Activated T-helper 1 cell treated with anti-CD3 and anti-CD28 coated beads, Interleukin-2, amount 50 U/mL, for 16 hours (primary cell): ENCODE measurements at places on chromosomes 6 and 20.

DNA sequence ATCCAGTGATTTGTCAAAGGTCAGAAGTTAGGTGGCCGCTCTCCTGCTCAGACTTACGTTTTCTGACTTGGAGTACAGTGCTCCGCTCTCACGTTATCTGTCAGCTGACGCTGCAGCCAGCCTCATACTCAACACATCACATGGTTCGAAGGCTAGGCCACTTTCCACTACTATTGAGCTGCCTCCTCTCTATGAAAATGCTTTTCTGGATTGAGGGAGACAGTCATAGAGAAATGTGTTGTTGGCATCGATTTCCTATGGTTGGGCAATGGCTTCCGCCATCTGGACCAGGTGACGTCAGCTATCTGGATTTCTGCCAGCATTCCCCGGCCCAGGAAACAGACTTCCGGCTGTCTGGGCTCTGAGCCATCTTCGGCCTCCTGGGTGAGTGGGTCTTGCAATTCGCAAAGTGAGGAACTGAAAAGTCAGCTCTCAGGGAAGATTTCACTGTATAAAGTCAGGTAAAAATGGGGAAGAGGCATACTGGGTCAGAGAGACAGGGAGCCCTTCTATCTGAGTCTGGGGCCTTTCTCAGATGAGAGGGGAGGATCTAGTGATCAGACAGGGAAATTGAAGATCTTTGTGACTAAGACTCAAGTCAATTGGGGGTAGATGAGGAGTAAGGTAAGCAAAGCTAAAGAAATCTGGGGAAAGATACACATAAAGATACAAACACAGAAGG is 37.5 kb upstream of the IER3 start:
- no peak for DNase-seq

DNA sequence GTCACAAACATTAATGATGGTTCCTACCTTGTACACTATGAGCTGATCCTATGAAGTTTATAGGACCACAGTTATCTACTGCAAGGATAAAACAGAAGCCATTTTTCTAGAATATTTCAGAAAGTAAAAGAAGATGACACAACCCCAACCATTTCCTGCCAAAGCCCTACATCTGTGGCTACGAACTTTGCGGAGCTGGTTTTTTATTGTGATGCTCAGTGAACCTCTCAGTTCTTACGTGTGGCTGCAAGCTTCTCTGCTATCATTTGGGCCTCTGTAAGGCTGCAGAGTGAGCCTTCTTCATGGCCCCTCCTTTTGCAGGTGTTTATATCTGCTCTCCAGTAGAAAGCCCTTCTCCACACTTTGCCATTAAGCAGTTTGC is 17.8 kb upstream of the TAGAP start:
- DNase-seq = no peak

- DNase-seq = no peak
These were observed 179.7 kb upstream of the SCGN start for GRCh38 chr6:25472306-25472705.

DNA sequence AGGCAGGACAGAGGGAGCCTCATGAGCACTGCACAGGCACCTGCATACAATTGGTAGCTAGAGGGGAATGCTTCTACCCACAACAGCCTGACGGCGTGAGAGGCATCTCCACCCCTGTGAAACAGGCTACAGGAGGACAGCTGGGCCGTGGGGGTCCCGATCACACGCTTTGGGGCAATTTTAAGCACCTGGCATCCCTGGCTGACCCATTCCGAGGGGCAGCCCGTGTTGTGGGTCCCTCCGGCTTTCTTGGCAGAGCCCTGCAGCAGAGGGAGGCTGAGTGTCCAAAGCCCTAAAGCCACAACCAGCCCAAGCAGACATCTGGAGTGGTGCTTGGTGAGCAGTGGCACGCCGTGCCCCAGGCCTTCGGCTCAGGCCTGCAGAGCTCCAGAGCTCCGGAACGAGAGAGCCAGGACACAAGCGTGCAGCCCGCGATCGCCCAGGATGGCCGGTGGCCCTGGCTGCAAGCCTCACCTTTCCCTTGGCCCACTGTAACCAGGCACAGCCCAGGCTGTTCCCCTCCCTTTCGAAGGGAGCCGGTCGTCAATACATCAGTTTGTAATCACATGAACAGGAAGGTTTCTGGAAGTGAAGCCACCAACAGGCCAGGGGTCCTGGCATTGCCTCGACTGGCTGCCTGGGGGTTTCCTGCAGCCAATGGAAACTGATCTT is 81.4 kb downstream of the DLL1 start:
- no peak for DNase-seq

GRCh38 chr6:142861711-142862110 is 83.3 kb downstream of the HIVEP2 start:
- no peak for DNase-seq

- no peak for DNase-seq
These were observed 22.3 kb upstream of the BMP7 start for GRCh38 chr20:57288651-57289277.

GRCh38 chr6:86152546-86152945 is 509.9 kb upstream of the SYNCRIP start:
- no peak for DNase-seq

GRCh38 chr6:45129051-45129450 is 199.1 kb upstream of the RUNX2 start:
- no peak for DNase-seq

DNA sequence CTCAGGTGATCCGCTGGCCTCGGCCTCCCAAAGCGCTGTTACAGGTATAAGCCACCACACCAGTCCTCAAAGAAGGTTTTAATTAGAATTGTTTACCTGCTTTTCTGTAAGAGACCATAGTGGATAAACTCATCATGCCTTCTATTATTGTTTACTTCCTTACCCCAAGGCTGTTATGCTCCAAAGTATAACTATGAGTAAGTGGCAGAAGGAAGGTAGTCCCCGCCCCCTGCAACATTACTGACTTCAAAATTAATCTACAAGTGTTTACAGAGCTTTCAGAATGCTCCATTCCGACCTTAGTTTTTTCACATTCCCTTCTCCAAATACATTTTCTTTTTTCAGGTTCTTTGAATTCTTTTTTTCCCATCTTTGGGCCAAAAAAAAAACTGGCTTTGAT is 480.5 kb upstream of the NOX3 start:
- no peak for DNase-seq

DNA sequence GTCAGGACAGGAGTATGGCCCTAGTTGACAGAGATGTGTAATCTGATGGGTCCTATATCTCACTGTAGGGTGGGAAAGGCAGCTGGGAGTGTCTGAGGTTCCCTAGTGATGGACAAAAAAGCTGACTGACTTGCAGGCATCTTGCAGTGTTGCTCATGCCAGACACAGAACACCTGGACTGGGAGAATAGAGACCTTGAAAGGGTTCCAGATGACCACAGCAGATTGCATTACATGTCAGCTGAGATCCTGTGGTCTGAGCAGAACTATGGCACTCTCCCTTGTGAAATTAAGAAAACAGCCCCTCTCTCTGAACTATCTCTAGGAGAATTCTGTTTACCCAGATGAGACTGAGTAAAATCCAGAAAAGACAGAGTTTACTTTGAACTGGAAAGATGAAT is 212.6 kb upstream of the MAN1A1 start:
- DNase-seq = no peak

DNA sequence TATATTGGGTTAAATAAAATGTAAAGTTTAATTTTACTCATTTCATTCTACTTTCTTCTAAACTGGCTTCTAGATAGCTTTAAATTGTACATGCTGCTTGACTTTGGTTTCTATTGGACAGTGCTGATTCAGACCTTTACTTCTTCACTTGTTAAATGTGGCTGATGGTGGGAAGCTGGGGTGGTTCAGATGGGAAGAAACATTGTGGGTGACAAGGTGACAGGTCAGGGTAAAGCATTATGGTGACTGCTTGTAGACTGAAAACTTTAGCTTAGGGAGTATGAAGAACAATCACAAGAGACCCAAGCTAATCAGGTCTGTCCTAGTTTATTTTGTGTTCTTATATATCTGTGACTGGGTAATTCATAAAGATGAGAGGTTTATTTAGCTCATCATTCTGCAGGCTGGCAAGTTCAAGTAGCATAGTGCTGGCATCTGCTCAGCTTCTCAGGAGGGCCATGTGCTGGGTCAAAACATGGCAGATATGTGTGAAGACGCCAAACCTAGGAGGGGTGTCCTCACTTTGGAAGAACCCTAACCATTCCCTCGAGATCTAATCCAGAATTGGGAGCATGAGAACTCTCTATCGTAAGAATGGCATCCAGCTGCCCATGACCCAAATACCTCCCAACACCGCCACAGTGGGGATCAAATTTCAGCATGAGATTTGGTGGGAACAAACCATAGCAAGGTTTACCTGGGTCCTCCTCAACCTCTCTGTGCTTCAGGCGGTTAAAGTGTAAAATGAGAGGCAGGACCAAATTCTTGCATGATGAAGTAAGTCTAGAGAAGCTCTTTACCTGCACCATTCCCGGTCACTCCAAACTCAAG is 102.8 kb downstream of the FYN start:
- DNase-seq = no peak

DNA sequence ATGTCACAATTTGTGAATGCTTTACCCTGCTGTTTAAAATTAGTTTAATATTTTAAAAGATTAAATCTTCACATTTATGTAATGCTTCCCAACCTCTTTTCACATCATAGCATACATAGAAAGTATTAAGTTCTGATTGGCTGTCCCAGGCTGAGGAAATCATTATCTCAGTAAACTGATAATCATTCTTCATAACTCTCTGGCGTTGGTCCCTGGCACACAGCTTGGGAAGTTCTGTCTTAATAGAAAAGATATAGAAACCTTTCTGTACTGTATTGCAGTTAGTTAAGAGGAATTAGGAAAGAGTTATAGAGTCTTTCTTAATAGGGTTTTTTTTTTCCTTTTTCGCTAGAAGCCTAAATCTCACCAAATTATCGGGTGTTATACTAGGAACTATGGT is 85.4 kb downstream of the CBFA2T2 start:
- no peak for DNase-seq

- no peak for DNase-seq
These were observed 29.9 kb downstream of the FBXO30 start for GRCh38 chr6:145784683-145785082.

GRCh38 chr20:26218301-26218700 is 521.6 kb upstream of the ZNF337 start:
- DNase-seq = no peak

GRCh38 chr6:38676974-38677544 is 25.9 kb downstream of the GLO1 start:
- no peak for DNase-seq

DNA sequence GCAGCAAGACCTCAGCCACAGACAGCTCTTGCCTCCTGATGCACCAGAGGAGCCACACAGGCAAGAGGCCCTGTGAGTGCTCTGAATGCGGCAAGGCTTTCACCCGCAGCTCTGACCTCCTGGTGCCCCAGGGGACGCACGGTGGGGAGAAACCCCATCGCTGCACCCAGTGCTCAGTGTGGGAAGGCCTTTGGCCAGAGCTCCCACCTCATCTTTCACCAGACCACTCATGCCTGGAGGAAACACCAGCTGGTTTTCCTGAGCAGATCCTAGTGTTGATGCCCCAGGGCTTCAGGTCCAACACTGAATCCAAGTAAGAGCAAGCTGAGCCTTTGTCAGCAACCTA is 37.0 kb upstream of the XRN2 start:
- no peak for DNase-seq

- DNase-seq = no peak
These were observed 107.1 kb upstream of the JAG1 start for GRCh38 chr20:10780901-10781300.

DNA sequence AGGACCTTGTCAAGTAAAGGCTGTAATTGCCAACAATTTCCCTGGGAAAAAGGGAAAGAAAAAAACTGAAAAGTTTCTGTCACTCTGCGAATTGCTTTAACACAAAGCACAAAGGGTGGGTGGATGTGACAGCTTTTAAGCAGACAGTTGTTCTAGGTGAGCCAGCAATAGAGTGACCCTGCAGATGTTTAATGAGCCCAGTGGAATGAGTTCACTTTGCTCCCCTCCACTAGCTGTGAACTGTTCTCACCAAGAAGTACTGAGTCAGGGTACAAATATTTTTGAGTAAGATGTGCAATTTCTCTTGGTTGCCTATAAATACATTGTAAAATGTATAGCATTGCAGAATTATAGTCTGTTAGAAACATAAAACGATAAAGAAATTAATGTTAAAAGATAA is 26.2 kb upstream of the LRRC1 start:
- no peak for DNase-seq

- DNase-seq = no peak
These were observed 53.7 kb downstream of the JARID2 start for GRCh38 chr6:15299430-15300131.

GRCh38 chr6:129701721-129702455 is 8.1 kb downstream of the ARHGAP18 start:
- DNase-seq = no peak

DNA sequence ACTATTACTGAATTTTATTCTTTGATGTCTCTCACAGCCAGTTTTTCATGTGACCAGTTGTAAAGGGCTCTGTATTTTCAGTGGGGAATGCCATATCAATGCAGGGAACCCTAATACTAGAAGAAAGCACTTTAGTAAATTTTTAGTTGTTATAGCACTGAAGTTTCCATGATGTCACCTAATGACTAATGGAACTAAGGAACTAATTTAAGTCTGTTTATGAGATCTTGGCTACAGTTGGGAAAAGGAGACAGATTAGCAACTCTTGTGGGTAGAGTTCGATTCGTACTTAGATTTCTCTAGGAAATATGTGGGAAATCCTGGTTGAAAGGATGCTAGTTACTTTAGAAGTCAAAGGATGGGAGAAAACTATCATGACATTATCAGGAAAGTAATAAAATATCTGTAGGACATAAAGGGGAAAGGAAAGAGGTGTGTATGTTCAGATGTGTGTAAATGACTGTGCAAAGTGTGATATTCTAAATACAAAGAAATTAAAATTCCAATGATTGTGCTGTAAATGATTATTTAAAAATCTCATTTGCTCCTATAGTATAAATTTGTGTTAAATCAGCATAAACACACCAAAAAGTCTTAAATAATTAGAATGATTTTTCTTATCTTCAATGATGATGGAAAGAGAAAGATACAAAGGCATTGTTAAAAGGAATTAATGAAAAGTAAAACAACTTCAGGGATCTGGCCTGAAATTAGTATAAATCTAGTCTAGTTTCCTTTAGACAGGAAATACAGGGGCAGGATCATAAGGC is 103.4 kb downstream of the LRRC1 start:
- DNase-seq = no peak

DNA sequence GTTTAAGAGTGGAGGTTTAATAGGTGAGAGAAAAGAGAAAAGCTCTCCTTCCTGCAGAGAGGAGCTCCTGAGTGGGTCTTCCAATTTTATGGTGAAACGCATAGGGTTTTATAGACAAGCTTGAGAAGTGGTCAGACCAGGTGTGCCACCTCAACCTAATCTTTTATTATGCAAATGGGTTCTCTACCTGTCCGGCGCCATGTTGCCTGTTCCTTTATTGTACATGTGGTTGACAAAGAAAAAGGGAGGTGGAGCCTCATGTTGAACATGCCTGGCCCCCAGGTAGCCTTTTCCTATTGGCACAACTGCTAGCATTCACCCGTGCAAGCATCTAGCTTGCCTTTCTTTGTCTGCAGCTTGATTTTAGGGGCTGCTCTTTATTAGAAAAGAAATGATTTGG is 115.9 kb upstream of the F13A1 start:
- DNase-seq = no peak

- no peak for DNase-seq
These were observed 57.9 kb downstream of the KCNB1 start for GRCh38 chr20:49424536-49424935.
